ENCODE measurements at places on chromosomes 5 and 9.

DNA sequence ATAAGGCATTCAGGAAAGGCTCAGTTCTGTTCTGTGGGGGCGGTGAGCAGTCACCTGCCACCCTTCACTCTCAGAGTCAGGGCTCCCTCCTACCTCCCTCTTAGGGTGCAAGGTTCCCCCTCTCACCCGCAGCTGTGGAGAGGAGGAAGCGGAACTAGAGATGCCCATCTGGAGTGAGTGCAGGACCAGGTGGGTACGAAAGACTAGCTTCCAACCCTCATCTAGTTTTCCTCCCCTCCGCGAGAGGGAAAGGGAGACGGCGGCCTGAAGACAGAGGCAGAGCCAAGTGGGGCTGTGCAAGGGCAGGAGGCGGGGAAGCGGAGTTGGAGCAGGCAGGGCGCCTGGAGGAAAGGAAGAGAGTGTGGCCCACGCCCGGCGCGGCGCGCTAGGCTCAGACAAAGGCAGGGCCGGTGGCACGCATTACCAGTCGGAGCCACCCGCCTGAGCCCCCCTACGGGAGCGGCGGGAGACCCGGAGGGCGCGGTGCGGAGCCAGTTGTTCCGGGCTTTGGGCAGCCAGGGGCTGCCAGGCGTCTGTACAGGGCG is 7.3 kb downstream of the PRR7 start:
- no peak for DNase-seq

GRCh38 chr5:32307769-32308194 is 5.0 kb downstream of the MTMR12 start:
- no peak for DNase-seq

DNA sequence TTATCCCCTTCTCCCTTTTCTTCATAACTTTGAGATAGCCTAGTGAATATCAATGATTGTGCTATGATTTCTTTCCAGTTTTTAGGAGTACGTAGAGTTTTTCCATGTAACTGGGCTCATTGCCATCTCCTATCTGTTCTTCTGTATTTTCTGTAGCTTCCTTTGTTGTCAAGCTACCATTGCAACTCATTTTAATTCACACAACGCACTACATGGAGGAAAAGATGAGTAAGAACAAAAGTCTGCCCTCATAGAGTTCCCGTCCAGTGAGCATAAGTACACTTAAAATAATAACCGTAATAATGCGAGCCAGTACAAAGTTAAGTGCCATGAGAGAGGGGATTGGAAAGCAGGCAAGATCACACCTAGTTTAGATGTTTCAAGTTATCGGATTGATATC is 177.7 kb downstream of the PAM start:
- no peak for DNase-seq

- DNase-seq = no peak
These were observed 90.9 kb upstream of the MTAP start for GRCh38 chr9:21711504-21711903.

GRCh38 chr5:105817416-105817815 is 1853.3 kb downstream of the EFNA5 start:
- DNase-seq = no peak

GRCh38 chr5:151110992-151111391 is 30.2 kb upstream of the TNIP1 start:
- no peak for DNase-seq

GRCh38 chr9:114694719-114695269 is 12.8 kb upstream of the TEX48 start:
- no peak for DNase-seq

DNA sequence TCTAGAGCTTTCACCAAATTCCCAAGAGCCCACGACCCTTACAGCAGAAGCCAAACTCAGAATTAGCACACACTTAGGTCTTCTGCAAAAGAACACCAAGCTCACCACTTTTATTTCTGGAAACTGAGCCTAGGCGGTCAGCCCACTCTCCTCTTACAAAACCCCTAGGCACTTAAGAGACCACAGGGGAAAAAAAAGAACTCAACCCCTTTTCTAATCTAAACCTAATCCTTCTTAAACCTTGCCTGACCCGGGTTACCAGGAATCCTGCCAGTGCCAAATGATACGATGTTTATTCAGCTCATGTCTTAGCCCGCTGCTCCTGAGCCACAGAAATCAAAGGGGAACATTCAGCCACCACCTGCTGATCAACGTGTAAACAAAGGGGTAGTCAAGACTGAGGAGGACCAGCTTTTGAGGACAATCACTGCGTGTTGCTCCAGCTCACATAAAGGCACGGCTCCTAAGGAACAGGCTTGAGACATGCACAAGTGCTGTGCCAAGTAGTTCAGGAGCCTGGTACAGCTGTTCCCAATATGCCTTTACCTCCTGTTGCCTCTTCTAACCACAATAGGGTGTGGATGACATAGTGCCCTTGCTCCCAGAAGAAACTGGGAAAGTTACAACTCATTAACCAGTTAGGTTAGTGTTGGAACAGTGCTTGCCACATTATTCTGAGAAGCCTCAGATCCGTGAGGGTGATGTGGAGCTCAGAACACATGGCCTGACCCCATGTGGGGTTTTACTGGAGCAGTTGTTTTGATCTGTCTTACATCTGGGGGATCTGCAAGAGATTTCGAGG is 49.3 kb downstream of the ZFAND5 start:
- DNase-seq = no peak

DNA sequence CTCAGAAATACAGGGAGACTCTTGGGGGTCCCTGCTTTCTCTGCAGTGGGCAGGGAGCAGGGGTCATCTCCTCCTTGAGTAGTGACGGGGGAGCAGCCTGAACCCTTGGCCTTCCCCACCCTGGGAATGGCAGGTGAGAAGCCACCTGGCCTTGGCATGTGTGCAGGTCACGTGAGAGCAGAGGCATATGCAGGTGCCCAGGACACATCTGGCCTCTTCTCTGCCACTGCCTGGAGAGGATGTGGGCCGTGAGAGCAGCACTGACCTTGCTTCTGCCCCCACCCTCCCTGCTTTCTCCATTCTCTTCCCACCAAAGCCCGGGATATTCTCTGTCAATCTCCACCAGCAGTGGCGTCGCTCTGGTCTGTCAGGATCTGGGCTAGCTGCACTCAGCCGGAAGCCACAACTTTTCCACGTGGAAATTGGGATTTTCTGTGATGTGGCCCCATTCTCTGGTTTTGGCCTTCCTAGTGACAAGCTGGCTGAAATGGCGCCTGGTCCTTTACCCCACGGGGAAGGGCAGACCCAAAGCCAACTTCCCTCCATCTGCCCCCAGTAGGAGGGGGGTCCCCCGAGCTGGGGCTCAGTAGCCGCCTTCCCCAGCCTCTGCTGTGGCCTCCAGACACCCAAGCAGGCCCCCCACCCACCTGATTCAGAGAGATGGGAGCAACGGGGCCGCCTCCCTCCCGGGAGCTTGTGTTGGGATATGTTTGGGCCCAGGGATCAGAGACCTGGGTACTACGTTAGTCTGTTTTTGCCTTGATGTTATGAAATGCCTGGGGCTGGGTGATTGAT is 70.4 kb upstream of the FCN1 start:
- no peak for DNase-seq

GRCh38 chr9:134099123-134099761 is 31.4 kb upstream of the BRD3 start:
- DNase-seq = peak; percentile 32

DNA sequence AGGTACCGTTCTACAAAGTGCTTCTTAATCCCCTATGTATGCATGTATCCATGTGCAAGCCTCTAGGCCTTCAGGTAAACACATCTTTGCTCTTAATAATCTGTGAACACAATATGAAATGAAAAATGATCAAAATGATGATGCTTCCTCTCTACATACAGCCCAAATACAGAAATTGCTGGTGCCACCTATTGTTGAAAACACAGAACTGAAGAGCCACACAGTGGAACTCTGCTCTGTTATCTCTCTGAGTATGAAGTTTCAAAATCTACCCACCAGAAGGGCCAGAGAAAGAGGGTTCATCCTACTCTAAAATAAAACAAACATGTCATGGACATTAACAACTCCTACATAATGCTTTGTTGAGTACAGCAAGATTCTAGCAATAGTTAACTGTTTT is 71.3 kb downstream of the GLIS3 start:
- no peak for DNase-seq

DNA sequence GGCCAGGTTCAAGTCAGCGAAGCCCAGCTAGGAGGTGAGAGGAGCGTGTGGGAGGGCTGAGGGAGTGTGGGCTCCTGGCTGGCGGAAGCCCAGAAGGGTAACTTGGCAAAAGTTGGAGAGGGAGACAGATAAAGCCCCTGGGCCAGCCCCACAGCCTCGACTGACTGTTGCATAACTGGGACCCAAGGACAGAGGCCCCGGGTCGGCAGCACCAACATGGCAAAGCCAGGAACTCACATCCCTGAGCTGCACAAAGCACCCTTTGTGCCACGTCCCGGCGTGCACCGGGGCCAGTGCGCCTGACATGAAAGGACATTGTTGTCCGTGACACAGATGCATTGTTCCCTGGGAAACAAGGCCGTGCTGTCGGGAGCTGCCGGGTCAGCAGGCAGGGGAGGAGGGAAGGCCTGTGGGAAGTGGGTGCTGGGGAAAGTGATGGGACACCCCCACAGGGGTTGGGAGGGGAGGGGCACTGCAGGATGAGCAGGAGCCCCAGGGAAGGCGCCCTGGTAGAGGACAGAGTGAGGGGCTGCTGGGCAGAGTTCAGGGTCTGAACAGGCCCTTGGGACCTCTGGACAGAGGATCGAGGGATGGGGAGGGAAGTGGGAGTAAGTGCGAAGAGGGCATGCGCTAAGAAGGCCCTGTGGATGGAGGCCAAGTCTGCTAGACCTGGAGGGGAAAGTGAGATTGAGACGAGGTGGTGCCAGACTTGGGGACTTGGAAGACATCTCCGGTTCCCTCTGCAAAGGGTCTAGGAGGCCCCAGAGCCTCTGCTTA is 13.0 kb upstream of the DPM2 start:
- no peak for DNase-seq

- no peak for DNase-seq
These were observed 29.4 kb downstream of the TNPO1 start for GRCh38 chr5:72845889-72846288.

DNA sequence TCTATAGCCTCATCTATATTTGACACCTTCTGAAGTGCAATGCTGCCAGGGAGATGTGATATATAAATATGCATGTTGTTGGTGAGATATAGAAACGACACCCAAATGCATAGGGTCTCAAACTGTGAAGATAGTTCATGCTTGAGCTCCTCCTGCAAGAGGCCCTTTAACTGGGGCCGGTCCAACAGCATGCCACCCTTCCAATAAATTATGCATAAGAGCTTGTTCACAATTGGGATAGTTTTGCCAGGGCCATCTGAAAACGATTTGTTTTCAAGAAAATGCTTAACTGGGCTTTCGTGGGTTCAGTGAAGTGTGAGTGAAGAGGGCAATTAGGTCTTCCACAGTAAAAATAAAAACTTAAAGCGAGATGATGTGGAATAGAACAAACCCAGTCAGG is 424.2 kb upstream of the WWC1 start:
- DNase-seq = no peak

GRCh38 chr9:7177383-7177782 is 419.6 kb downstream of the KDM4C start:
- DNase-seq = no peak

DNA sequence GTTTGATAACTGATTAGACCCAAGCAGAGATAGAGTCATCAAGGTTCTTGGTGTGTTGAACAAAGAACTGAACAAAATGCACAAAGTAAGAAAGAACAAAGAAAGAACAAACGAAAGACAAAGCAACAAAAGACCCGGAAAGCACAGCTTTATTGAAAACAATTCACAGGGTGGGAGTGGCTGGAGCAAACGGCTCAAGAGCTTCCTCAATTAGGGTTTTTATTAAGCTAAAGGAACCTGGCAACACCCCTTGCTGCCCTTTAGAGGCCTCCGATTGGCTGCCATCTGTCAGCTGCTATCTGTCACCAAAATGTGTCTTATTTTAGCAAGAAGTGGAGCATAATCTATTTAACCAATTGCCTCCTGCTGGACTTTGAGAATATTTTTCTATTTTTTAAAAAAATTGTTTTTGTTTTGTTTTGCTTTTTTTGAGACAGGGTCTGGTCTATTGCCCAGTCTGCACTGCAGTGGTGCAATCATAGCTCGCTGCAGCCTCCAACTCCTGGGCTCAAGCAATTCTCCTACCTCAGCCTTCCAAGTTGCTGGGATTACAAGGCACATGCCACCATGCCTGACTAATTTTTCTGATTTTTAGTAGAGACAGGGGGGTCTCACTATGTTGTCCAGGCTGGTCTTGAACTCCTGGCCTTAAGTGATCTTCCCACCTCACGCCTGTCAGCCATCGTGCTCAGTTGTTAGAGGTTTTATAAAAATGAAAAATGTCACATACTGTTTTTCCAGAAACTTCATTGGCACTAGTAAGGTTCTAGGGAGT is 7.7 kb upstream of the ABO start:
- DNase-seq = no peak

- DNase-seq = no peak
These were observed 1049.0 kb downstream of the PTPRD start for GRCh38 chr9:9563817-9564216.

- DNase-seq = no peak
These were observed 7.6 kb downstream of the PTGER4 start for GRCh38 chr5:40687321-40687720.

GRCh38 chr9:129383019-129383560 is 205.0 kb upstream of the IER5L start:
- DNase-seq = no peak

DNA sequence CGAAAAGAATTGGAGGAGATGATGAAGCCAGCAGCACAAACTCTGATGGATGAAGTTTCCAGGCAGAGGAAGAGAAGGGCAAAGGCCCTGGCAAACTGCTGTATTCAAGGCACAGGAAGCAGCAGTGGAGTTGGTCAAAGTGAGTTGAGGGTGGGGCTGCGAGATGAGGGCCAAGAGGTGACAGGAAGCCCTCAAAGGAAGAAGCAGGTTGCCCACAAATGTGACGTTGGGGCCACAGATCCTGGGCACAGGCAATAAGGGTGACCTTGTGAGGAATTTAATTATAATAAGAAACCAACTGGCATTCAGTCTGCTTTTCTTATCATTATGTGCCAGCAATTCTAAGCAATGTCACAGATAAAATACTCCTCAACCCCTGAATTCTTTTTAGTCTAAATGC is 261.8 kb downstream of the CTNND2 start:
- DNase-seq = no peak

GRCh38 chr9:97480749-97481148 is 20.7 kb upstream of the TMOD1 start:
- DNase-seq = no peak

GRCh38 chr9:81410201-81410600 is 279.1 kb downstream of the TLE1 start:
- DNase-seq = no peak

Measured in stimulated activated CD4-positive, alpha-beta T cell treated with anti-CD3 and anti-CD28 coated beads, TNF-alpha, amount 100 ng/mL, for 1 hour (primary cell).